ENCODE measurements at places on chromosomes 5 and 9.

DNA sequence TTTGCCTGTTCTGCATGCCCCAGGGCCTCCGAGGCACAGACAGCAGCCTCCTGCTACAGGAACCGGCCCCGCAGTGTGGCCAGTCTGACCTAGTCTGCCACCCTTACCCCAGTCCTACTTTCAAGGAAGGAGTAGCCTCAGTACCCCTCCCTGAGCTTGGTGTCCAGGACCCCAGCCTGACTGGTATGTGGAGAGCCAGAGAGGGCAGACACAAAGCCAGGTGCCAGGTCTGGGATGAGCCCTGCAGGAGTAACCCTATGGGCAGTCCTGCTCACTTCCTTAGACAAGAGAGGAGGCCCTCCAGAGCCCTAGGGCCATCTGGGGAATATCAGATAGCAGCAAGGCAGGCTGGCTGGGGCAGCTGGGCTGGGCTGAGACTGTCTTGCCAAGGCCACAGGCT lies 67.8 kb downstream of the NRG2 start:
- DNase-seq: peak; percentile 27
- H3K27ac ChIP-seq: no peak overlapping the region
- H3K27me3 ChIP-seq: no peaks in the 10 kb centered on the region
- H3K4me3 ChIP-seq: no peak overlapping the region
- H3K36me3 ChIP-seq: no peaks in the 10 kb centered on the region

- no peaks in the 10 kb centered on the region for H3K4me1 ChIP-seq
- H3K27ac ChIP-seq: no peak overlapping the region
- no peaks in the 10 kb centered on the region for H3K27me3 ChIP-seq
Observed at GRCh38 chr5:407051-407450, 35.9 kb upstream of the EXOC3 start.

- no peak overlapping the region for H3K27ac ChIP-seq
- no peaks in the 10 kb centered on the region for H3K27me3 ChIP-seq
- DNase-seq: no peak
- peaks cover 32% of the 10 kb centered on the region for H3K4me1 ChIP-seq
- no peaks in the 10 kb centered on the region for H3K36me3 ChIP-seq
- H3K4me3 ChIP-seq: no peak overlapping the region
Observed at GRCh38 chr5:73115399-73116051, 4.8 kb upstream of the TMEM171 start.

DNA sequence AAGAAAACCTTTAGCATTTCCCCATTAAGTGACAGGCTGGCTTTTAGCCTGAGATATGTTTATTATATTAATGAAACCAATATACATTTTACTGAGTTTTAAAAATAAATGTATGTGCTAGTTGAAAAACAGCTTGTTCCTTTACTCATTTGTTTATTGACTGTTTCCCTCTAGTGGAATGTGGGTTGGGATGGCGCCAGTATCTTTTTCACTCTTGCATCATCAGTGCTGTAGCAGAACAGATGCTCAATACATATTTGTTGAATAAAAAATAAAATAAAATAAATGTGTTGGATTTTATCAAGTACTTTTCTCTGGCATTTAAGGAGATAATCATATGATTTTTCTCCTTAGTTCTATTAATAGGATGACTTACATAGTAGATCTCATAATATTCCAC lies 43.0 kb downstream of the FSTL4 start:
- DNase-seq: peak; percentile 16
- H3K4me1 ChIP-seq: no peaks in the 10 kb centered on the region
- H3K4me3 ChIP-seq: no peak overlapping the region
- no peak overlapping the region for H3K27ac ChIP-seq

- H3K27me3 ChIP-seq: no peaks in the 10 kb centered on the region
- H3K36me3 ChIP-seq: no peaks in the 10 kb centered on the region
- H3K4me3 ChIP-seq: no peak overlapping the region
- H3K27ac ChIP-seq: peak overlapping the region; percentile 71
Observed at GRCh38 chr5:61732796-61733195, 400.7 kb downstream of the ZSWIM6 start.

DNA sequence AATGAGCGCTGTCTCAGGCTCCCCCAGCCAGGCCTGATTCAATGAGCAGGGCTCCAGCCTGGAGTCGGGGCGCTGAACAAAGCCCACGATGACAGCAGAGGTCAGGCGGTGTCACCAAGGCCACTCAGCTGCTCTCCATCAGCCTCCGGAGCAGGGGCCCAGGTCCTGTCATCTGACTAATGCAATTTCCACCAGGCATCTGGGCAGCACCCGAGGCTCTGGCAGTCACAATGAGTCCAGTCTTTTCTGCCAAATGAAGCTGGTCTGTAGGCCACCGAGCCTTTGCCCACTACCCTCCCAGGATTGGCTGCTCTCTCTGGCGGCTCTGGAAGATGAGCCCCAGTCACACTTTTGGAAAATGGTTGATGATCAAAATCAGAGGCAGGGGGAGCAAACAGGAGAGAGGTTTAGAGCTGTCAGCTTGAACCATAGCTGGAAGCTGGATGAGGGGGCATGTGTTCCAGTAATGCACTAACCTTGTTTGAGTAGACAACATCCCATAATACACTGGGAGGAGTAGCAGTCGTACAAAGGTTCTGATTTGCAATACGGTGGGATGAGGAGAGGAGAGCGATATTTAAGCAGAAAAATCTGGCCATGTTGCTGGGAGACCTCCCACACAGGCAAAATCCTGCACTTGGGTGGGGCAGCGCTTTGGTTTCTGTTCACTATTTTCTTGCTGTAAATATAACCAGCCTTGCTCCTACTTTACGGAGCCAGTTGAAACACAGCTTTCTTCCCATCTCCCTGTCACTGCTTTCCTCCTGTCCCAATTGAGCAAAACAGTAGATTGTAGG lies 306.4 kb upstream of the PANK3 start:
- no peaks in the 10 kb centered on the region for H3K27me3 ChIP-seq
- no peak overlapping the region for H3K4me3 ChIP-seq
- peaks cover 11% of the 10 kb centered on the region for H3K4me1 ChIP-seq
- no peaks in the 10 kb centered on the region for H3K36me3 ChIP-seq

DNA sequence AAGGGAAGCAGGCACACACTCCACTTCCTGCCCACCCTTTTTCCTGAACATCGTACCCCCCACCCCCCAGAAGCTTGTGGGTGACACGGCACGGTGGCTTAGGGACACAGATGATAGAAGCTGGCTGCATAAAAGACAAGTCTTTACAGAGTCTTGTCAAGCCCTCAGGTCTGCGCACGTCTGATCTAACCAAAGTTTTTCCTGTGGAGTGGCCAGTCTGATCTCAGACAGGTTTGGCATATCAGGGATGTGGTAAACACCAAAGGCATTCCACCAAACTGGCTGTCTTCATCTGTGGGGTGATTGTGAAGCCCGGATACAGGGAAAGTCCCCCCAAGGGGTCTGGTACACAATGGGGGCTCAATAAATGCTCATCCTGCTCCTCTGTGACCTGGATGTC lies 50.0 kb downstream of the CRB2 start:
- no peak overlapping the region for H3K4me3 ChIP-seq
- no peaks in the 10 kb centered on the region for H3K27me3 ChIP-seq
- no peaks in the 10 kb centered on the region for H3K4me1 ChIP-seq
- DNase-seq: no peak
- H3K27ac ChIP-seq: no peak overlapping the region
